ENCODE measurements at places on chromosomes 6 and 20. TPM values are rescaled to one million over a fixed set of nuclear protein-coding genes. Genes with fewer than 3 reads are reported as not detected.

DNA sequence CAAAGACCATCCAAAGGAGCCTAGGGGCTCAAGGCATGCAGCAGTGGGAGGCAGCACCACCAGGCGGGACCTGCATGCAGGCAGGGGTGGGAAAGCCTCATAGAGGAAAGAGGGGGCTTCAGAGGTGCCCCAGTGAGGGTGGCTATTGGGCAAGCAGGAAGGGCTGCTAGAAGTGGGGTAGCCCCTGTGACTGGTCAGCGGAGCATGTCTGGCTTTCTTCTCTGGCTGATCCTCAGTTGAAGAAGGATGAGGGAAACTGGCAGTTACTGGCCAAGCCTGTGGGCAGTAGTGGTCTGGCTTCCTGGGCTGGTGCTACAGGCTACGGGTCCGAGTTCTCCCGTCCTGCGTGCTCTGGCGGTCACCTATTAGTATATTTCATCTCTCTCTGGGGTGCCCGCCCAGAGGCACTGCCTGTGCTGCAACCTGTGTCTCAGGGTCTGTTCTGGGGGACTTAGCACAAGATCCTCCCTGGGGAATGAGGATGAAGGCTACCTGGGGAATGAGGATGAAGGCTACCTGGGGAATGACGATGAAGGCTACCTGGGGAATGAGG lies 35.9 kb upstream of the CST7 start:
- DNase-seq = no peak
- no peak overlapping the region for H3K4me3 ChIP-seq
- no peak overlapping the region for H3K27ac ChIP-seq
- H3K4me1 ChIP-seq = no peaks in the 10 kb centered on the region
- H3K36me3 ChIP-seq = no peaks in the 10 kb centered on the region
- no peaks in the 10 kb centered on the region for H3K27me3 ChIP-seq

The TRIM40 gene
- not detected for total RNA-seq

The FAM217B gene
- total RNA-seq = 9.3 TPM

DNA sequence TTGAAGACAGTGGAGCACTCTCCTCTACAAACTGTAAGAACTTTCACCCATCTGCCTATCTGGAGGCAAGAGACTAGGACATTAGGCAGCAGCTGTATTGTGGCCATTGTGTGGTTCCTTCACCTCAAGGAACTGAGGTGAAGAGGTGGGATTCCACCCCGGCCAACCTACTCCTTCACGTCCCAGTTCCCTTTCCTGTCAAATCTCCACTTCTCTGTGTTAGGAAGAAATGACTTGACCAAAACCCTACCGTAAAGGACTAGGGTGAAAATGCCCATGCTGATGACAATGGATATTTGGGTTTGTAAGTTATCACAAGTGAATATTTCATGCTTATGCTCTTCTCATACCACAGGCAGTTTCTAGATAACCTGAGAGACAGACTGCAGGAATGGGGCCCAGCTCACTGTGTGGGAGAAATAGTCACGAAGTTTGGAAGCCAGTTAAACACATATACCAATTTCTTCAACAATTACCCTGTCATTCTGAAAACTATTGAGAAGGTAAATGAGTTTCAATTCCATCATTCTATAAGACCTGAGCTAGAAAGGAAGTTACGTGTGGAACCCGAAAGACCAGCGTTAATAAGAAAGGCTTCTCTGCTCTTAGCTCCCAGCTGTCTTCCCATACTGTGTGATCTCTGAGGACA lies 86.6 kb downstream of the ECT2L start:
- H3K36me3 ChIP-seq = no peaks in the 10 kb centered on the region
- no peak overlapping the region for H3K27ac ChIP-seq
- H3K4me3 ChIP-seq = no peak overlapping the region
- no peaks in the 10 kb centered on the region for H3K4me1 ChIP-seq

DNA sequence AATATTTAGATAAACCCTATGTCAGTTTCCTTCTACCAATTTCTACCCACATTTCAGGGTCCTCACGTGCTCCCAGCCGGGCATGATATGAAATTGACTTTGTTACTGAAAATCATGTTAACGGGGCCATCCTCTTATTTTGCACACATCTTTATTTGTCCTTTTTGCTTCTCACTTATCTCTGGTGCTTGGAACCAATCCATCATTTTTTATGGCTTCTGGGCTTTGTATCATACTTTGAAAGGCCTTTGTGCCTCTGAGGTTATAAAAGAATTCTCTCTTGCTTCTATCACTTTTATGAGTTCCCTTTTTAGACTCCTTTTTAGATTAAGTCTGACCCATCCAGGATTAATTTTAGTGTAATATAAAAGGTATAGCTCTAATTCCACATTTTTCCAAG lies 117.1 kb upstream of the PRND start:
- no peak overlapping the region for H3K4me3 ChIP-seq
- H3K4me1 ChIP-seq = no peaks in the 10 kb centered on the region
- no peaks in the 10 kb centered on the region for H3K27me3 ChIP-seq
- no peaks in the 10 kb centered on the region for H3K36me3 ChIP-seq
- no peak for DNase-seq

The NAA20 gene
- 43.3 TPM for total RNA-seq

The B3GAT2 gene
- not detected for total RNA-seq

DNA sequence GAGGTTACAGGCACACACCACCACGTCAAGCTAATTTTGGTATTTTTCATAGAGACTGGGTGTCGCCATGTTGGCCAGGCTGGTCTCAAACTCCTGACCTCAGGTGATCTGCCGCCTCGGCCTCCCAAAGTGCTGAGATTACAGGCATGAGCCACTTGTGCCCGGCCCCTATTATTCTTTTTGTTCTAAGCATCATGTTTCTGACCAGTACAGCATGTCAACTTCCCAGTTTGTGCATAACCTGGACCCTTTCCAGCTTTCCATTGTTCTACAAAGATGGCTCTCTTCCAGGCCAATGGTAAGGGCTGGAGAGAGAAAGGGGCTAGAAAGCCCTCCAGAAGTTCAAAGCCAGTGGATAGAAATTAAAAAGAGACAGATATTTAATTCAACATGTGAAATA lies 91.3 kb upstream of the TNFAIP3 start:
- no peak overlapping the region for H3K4me3 ChIP-seq
- H3K36me3 ChIP-seq = no peaks in the 10 kb centered on the region
- no peak for DNase-seq
- H3K27me3 ChIP-seq = no peaks in the 10 kb centered on the region
- H3K4me1 ChIP-seq = peaks cover 3% of the 10 kb centered on the region

DNA sequence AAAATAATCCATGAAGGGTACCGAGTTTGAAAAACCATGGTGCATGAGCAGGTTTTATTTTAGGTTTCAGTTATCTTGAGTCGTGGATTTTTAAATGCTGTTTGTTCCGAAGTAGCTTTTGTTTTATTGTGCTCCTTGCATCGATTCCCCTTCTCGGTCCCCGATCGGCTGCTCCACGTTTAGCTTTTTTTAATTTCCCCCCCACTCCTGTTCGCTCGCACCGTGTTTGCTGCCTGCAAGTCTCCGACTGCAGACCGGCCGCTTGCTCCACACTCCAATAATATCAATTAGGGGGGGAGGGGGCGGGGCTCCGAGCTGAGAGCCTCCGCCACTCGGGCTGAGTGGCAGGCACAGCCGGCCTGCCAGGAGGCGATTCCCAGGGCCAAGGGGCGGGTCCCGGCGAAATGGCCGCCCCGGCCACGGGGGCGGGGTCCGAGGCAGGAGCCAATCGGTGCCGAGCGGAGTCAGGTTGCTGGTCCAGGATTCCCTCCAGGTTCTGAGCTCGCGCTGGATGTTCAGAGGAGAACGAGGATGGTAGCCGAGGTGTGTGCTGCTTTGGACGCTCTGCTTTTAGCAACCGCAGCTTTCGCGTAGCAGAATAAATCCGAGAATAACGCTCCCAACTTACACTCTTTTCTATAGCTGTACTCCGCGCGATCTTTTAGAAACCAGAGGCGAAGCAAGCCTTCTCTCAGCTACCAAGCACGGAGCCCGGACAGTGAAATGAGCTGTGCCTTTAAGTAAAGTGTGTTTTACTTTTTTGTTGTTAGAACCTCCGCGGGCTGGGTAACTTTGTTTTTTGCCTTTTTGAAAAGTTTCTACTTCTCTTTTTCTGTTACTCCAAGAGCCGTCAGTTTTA lies at the start of gene EPHA7:
Gene EPHA7, minus strand, starts transcription at position 256 of the 859 bp plus-strand sequence. Its CDS starts 218 bp downstream, at position 38.
- H3K36me3 ChIP-seq = no peaks in the 10 kb centered on the region
- H3K4me1 ChIP-seq = peaks cover 3% of the 10 kb centered on the region
- H3K27ac ChIP-seq = peak within 1 kb of the TSS; percentile 53
- H3K4me3 ChIP-seq = peak within 1 kb of the TSS; percentile 49
- no peaks in the 10 kb centered on the region for H3K27me3 ChIP-seq
